Mammary epithelial cell (primary cell): ENCODE measurements at places on chromosomes 11 and 22.

GRCh38 chr22:37077802-37078448, 26.4 kb downstream of the KCTD17 start:
- DNase-seq = peak; percentile 7

GRCh38 chr11:68038718-68039525, at the start of gene TCIRG1:
Gene TCIRG1, plus strand, starts transcription at chr11:68039025. Its CDS starts 2,247 bp downstream, at chr11:68041272.
- peak; percentile 59 for DNase-seq

GRCh38 chr11:62242021-62242420, at the start of gene SCGB1D2:
Gene SCGB1D2, plus strand, starts transcription at chr11:62242239. Its CDS starts 69 bp downstream, at chr11:62242308.
- peak; percentile 46 for DNase-seq

- DNase-seq = no peak
Measured at GRCh38 chr22:44839061-44839460, 86.7 kb downstream of the ARHGAP8 start.

DNA sequence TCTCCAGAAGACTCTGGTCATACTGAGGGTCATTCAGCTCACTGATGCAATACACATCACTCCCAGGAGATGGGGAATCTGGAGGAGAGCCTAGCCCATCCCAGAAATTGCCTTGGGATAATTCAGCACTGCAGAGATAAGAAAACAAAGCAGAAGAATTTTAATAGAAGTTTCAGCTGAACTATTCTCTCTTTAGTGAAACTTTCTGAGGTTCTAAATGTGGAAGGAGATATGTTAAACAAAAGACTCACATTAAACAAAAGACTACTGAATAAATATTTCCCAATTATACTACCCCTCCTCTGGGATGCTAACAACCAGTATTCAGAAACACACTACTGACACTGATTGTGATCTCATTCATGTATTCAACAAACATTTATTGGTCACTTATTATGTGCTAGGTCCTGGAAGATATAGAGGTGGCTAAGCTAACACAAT, 47.8 kb downstream of the C2CD3 start:
- no peak for DNase-seq

GRCh38 chr11:100831929-100832494, 144.9 kb downstream of the ARHGAP42 start:
- DNase-seq = no peak

DNA sequence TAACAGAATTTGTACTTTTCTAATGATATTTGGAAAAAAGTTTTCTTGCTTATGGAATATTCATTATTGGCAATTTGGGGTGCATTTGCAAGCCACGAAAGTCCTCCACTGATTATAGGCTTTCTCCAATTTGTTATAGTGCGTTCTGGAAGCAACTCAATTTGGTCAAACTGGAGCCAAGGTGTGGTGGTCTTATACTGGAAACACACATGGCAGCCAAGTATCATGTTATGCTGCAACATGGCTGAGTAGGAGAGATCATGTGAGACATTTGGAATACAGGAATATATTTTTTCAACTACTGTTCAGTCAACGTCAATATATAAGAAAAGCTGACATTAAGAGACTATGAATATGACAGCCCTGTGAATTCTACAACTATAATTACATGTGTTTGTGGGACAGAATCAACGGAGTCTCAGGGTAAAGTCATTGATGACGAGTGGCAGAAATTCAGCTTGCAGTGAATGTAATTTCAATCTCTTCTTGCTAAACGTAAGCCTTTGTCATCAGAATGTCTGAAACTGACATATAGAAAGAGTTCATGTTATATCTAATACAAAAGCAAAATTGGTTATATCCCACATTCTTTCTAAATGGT, 83.8 kb upstream of the FIBIN start:
- DNase-seq = no peak

DNA sequence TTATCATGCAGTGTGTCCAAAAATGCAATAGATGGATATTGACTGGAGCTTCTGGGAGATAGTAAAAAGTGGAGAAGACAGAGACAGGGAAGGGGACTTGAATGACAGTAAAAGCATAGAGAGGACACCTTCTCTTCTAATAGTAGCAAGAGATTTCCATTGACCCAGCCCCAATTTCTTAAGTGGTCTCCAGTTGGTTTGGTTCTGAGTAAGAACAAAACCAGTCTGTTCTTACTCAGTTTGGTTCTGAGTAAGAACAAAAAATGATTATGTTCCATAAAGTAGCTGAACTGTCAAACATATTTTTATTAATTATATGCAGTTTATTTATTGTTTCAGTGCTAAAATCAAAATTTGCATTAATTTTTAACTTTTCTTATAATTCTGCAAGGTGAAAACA, 316.8 kb upstream of the MPPED2 start:
- DNase-seq = no peak

- DNase-seq = no peak
Measured at GRCh38 chr11:68941324-68942094, 37.8 kb downstream of the IGHMBP2 start.
